Right lung (tissue), 10 donors: ENCODE measurements at places on chromosomes 2 and 18.
A peak's percentile ranks its signal among the peaks of the same experiment; 100 is the strongest.

- no peak for DNase-seq
These were observed 25.8 kb upstream of the DTNB start for GRCh38 chr2:25699216-25699615.

- DNase-seq: no peak
These were observed 729.8 kb upstream of the SOX11 start for GRCh38 chr2:4962419-4962818.

GRCh38 chr2:241981076-241981700 lies 111.7 kb downstream of the RTP5 start:
- DNase-seq: no peak

- DNase-seq: no peak
These were observed 1.7 kb downstream of the MYOM1 start for GRCh38 chr18:3217948-3218647.

DNA sequence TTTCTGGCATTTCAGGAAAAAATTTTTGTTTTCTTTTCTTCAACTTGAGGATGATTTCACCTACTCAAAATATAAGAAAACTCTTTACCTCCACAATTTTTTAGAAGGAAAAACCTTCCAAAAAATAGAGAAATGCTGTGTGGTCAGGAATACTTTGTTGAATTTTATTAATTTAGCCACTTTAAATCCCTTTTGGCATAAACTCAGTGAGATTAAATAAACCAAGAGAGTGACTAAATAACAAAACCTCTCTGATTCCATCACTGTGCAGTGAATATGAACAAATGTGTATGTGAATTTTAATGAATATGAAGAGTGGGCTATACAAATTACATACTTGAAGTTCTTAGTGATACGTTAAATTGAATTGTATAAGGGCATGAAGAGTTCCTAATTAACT lies 25.8 kb upstream of the CYTIP start:
- no peak for DNase-seq

DNA sequence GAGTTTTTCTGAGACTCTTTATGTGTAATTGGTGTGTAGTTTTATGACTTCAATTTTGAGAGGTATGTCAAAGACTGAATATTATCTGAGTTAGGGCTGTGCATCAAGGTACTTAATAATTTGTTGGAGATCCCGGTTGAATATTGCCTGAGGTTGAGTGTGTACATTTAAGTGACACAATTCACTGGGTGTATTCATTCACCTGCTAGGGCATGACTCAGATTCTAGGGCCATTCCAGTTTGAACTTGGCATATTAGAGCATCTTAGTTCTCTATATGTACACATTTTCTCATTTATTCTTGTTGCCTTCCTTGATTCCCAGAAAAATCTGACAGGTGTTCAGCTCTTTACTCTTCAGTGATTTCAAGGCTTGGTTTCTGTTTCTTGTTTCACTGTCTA lies 12.5 kb downstream of the MAP4K4 start:
- DNase-seq: no peak

DNA sequence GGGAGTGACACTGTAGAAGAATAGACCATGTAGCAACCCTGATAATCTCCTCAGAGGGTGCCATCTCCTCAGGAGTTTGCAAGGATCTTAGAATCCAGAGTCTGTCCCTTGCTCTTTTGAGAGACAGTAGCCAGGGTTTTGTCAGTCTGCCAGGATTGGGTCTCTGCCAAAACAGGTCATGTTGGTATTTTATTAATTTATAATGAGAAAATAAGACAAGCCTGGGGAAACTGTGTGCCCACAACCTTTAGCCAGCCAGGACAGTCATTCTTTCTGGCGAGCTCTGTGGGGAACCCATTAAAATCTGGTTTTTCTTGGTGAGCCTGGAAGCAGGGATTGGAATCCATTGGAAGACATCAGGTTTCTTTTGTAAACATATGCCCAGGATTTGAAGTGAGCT lies 78.6 kb downstream of the PTPRM start:
- DNase-seq: no peak

DNA sequence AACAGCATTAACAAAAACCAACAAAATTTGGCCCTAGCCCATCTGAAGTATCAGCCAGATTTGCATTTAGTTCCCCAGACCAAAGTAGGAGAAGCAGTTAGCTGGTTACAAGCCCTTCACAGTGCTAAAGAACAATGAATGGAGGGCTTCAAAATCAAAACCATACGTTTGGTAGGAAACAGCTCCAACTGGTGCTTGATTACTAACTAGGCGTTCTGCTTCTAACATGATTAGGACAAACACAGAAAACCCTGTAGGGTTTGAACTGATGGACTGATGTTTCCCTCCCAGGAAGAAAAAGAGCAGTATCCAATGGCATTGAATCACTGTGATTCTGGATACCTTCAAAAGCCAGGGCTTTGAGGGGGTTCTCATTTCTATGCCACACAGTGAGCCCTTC lies 20.5 kb upstream of the STAT4 start:
- DNase-seq: no peak

GRCh38 chr18:8001711-8002301 lies 434.7 kb downstream of the PTPRM start:
- no peak for DNase-seq

DNA sequence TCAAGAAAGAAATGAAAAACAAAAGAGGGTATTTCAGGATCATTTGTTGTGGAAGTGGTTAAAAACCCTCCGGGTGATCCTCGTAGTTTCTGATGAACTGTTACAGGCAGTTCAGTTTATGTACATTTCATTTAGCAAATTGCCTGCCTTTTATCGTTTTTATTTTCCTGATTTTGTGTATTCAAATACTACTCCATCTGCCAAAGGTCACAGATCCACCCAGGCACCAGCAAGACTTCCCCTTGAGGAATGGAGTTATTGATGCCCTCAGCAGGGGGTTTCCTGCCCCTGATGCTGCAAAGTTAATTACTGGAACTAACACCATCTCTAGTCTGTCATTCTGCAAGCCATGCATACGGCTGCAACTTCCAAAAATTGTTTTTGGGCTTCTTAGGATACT lies 641.9 kb downstream of the SLC4A3 start:
- no peak for DNase-seq

DNA sequence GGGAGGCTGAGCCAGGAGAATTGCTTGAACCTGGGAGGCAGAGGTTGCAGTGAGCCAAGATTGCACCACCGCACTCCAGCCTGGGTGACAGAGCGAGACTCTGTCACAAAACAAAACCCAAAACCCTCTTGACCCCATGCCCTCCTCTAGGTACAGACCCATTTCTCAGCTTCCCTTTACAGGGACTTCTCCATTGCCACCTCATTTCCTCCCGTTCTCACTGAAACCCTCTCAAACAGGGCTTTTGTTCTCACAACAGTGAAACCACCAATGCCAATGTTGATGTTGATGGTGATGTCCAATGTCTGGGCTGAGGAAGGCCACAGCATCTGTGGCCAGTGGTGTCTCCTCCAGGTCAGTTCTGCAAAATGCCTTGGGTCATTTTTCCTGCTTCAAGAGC lies 69.0 kb upstream of the ZCCHC2 start:
- no peak for DNase-seq

DNA sequence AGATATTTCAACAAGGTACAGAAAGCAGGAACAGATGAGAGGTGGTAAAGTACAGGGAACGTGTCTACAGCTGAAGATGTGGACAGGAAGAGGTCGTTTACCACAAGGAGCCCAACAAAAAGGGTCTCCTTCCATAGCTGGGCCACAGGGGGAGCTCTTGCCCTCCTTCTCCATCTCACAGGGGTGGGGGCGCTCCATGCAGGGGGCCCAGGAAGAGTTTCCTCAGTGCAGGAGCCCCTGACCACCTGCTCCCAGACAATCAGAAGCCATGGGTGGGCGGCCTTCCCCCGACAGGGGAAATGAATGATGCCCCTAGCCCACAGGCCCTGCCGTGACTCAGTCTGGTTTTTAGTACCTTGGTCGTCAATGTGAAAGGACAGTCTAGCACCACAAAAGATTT lies 163.6 kb upstream of the ZNF516 start:
- DNase-seq: no peak

- no peak for DNase-seq
These were observed 93.1 kb downstream of the SPATS2L start for GRCh38 chr2:200399636-200400035.

- DNase-seq: no peak
These were observed 8.7 kb upstream of the CRYGA start for GRCh38 chr2:208172125-208172524.

DNA sequence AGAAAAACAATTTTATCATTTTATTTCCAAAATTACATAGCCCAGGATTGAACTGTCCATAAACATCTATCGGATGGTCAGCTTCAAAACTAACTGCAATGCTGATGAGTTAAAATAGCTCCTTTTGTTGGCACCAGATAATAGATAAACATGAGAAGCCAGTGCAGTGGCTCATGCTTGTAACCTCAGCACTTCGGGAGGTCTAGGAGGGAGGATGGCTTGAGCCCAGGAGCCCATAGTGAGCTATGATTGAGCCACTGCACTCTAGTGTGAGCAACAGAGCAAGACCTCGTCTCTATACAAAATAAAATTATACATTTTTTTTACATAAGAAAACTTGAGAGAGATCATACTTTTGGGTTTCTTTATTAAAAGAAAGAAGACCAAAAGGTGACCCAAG lies 34.6 kb upstream of the IMPA2 start:
- no peak for DNase-seq

GRCh38 chr2:60463249-60463648 lies 90.2 kb downstream of the BCL11A start:
- DNase-seq: peak; percentile 55

DNA sequence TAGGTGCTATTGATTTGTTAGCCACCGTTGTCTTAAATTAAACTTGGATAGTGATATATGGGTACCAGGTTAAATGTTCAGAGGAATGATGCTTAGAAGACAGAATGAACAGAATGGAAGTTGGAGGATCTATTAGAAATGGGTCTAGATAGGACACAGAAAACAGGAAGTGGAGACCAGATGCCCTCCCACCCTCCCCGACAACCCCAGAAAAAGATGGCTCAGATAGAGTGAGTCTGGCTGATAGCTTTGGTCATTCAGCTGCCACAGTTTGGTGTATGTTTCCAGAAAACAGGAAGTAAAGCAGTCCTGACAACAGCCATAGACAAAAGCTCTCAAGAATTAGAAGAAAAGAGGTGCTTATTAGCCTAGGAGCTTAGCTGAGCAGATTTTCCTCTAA lies 71.5 kb upstream of the DSG1 start:
- DNase-seq: no peak

DNA sequence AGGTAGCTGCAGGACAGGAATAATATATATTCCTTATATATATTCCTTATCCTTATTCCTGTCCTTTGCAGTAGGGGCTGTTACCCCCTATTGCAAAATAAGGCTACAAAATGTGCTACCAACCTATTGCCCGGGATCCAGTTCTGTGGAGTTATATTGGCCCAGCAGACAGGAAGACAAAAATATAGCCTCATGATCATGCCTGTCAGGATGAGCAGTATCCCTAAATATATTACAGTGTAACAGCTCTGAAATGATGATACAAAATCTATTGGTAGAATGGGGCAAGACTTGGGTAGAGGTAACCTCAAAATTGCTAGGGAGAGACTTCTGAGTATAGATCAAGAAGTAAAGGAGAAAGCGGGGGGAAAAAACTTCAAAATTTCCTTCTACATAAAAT lies 31.6 kb upstream of the MARCHF7 start:
- no peak for DNase-seq

DNA sequence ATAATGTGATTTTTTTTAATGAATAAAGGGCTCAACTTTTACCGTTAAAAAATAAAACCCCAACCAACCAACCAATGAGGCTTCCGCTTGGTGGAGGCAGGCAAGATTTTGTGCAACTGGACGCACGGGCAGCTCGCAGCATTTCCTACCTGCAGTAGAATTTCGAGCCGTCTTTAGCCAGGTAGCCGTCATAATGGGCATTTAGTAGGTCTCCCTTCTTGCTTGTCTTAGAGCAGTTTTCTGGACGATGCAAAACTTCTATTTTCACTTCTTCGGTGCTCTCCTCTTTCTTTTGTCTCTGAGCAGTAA lies 316 bp downstream of the FKBP7 start:
- no peak for DNase-seq

- no peak for DNase-seq
These were observed 36.2 kb downstream of the FTCDNL1 start for GRCh38 chr2:199814817-199815211.

GRCh38 chr2:196742685-196743084 lies 56.8 kb downstream of the GTF3C3 start:
- DNase-seq: no peak

DNA sequence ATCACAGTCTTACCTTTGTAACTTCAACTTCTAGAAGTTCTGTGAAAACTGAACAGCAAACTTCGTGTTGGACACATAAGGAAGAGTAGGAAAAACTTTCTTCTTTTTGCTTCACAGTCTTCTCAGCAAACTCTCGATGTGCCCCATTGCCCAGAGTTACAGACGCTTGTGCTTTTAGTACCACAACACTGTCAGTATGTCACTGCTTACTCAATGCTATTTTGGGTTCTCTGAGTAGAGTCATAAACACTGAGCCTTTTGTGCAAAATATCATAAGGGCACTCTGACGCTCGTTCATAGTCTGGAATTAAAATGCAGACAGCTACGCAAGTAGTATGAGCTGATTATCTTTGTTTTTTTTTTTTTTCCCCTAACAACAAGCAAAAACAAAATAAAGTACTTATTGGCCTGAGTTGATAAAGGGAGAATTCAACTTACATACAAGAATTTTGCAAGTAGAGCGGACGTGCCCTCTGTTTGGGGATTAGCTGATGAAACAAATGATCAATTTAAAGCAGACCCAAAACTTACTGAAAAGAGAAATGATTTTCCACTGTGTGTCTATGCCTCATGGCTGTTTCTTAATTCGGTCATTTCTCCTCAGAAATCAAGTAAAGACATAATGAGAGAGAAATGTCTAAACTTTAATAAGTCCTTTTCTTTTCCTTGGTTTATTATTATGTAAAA lies at the start of gene CDH19:
TSS of gene CDH19 (minus strand) at position 150 of the 687 bp plus-strand sequence. CDS start 31,886 bp downstream, outside the sequence.
- no peak for DNase-seq

DNA sequence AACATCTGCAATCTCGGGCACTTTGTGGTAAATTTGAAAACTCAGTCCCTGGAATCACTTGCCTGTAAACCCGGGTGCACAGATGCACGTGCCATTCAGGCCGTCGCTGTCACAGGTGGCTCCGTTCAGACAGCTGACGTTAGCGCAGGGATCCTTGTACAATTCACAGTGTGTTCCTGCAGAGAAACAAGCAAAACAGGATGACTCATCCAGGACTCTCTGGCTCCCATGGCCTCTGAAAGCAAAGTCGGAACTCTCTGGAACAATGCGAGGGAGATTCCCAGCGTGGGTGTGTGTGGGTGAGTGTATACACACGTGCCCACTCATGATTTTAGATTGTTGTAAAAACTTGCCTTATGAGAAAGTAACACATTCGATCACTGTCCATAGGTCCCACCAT lies 136.1 kb upstream of the PID1 start:
- no peak for DNase-seq

DNA sequence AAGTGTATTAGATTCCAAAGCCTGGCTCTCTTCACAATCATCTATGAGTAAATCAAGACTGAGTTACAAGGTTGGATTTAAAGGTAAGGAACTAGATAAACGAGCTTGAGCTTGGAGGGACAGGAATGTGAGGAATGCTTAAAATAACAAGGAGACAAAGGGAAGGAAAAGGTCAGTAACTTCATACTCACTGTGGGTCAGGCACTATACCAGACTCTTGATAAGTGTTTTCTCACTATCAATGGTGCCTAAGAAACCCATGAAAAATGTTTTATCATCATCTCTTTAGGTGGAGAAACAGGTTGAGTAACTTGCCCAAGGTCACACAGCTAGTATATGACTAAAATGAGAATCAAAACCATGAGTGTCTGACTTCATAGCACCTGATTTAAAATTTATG lies 212.1 kb downstream of the CDH2 start:
- no peak for DNase-seq
